ENCODE measurements at places on chromosomes 5 and 9.

- no peak for DNase-seq
These were observed 5.4 kb downstream of the IL7R start for GRCh38 chr5:35862126-35862525.

DNA sequence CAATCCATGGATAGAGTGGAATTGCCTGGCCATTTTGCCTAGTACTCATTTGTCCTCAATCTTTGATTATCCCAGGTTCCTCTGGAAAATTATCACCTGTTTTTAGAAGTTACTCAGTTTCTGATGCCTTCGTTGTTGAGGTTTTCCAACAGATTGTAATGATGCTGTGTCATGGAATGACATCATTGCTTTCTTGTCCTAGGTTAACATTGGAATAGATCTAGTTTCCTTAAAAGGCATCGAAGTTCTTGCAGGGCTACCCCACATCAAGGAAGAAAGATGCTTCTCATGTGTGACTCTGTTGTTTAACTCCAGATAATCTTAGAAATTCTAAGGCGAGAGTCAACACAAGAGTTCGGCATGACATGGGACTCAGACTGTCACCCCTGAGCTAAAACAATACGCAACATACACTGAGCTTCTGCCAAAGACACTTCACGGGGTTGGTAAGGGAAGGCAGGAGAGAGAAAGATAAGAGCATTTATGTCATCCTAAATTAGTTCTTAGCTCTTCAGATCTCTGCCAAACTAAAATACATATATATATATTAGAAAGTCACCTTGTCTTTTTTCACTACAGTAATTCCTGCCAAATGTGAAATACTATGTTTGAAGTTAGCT is 293.2 kb upstream of the WWC1 start:
- DNase-seq: no peak

GRCh38 chr5:176944268-176944667 is 45.1 kb upstream of the HK3 start:
- DNase-seq: no peak

GRCh38 chr9:115400796-115401195 is 282.8 kb upstream of the TNC start:
- no peak for DNase-seq

GRCh38 chr5:88551724-88552345 is 283.2 kb upstream of the TMEM161B start:
- DNase-seq: no peak

GRCh38 chr9:89154218-89154617 is 24.4 kb downstream of the SHC3 start:
- DNase-seq: no peak

DNA sequence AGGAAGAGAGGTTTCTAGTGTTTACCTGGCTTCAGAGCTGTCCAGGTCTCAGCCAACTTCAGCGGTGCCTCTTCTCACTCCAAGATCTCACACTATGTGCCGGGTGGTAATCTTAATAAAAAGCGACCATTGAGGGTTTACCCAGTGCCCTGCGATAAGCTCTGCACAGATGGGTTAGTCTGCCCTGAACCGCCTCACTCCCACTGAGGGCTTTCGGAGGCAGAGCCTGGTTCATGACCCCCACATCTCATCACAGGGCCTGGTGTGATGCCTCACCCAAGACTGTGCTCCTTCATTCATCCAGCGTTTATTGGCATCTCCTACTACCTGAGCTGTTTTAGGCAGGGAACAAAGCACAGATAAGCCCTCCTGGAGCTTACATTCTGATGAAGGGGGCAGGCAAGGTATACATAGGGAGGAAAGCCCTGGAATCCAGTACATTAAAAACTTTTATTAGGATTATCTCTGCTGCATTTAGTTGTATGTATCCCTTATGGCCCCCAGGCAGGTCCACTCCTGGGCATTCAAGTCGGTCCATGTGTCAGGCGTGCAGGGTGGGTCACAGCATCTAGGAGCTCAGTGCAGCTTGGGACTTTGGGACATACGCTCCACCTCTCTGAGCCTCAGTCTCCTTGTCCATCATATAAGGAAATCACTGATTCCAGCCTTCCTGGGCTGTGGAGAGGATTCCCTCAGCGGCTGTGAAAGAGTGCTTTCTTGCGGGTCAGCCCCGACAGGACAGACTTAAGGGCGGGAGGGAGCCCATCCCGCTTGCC is 613 bp upstream of the COL15A1 start:
- DNase-seq: no peak

DNA sequence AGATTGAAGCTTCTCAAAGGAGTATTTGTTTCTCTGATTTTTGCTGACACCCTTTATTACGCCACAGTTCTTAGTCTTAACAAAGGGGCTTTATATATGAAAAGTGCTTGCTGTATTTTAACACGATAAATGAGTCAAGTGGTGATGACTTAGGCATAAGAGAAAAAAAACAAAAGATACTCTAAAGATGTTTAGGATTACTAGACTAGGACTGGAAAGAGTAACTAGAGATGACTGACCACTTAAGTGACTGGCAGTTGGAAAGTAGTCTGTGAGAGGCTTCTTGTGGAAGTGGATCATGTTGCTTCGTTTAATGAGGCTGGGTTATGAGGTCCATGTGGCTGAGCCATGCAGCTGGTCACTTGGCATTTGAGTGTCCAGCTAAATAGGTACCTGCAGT is 69.4 kb upstream of the ACTBL2 start:
- peak; percentile 7 for DNase-seq

DNA sequence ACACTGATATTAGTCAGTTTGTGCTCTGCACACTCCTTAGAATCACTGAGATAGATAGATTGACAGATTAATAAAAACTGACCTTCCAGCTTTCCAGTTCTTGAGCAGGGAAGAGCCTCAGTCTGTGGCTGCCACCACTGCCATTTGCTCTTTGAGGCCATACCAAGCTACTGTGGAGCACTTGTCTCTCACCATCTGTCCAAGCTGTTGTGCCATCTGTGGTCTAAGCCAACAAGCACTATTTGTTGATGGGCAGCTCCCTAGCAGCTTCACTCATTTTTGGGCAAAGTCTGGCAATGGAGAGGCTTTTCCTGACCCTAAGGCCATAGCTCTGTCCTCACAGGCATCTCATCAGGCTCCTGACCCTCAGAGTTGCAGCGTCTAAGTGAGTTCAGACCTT is 30.4 kb downstream of the HTR1A start:
- peak; percentile 98 for DNase-seq

- DNase-seq: peak; percentile 90
These were observed 117.3 kb downstream of the GDNF start for GRCh38 chr5:37722236-37723161.

DNA sequence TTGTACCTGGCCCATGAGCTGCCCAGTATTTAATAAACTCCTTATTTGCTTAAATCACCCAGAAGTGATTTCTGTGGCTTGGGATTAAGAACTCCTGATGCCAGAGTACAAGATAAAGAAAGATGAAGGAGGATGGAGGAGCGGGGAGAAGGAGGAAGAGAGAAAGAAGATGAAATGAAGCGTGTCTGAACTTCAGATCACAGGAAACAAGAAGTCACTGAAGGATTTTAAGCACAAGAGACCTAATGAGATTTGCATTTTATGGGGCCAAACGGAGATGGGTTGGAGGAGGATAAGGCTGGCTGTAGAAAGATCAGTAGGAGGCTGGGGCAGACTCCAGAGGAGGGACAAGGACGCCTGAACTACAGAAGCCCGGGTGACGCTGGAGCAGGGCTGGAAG is 3.1 kb downstream of the EIF4E1B start:
- no peak for DNase-seq

DNA sequence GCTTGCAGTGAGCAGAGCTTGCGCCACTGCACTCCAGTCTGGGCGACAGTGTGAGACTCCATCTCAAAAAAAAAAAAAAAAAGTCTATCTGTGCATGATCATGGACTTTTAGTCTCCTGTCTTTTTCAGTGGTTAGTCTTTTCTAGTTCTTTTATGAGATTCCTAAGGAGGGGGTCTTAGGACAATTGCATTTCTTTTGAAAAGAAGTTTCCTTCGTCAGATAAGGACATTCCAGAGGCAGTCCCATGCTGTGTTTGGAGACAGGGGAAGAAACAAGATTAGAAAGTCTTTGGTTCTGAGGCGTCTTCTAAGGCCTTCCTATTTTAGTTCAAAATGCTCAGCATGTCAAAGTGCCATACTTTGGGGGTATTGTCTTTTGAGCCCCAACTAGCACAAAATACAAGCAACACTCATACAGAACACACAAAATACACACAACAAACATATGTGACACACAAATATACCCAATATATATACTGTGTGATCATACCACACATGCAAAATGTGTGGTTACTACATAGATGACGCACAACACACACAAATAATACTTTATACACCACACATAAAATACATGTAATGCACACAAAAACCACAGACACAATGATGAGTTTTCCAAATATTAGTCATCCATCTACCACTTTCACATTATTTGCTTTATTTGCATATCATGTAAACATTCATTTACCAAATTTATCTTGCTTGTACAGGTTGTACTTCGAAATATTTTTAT is 394.5 kb downstream of the SPATA31D1 start:
- DNase-seq: no peak

DNA sequence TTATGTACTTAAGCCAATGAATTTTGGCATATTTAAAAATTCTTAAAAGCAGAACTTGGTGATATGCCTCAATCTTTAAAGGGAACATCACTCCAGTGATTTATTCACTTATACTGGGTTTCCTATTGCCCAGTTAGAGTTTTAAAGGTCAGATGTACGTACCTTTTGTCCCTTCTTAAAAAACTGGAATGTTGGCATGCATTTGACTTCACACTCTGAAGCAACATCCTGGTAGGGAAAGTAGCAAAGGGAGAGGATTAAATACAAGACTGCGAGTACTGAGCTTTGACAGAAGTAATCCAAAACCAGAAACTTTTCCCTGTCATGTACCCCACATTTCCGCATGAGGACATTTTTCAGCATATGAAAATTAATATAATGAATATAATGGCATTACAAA is 11.7 kb downstream of the TXN start:
- no peak for DNase-seq

DNA sequence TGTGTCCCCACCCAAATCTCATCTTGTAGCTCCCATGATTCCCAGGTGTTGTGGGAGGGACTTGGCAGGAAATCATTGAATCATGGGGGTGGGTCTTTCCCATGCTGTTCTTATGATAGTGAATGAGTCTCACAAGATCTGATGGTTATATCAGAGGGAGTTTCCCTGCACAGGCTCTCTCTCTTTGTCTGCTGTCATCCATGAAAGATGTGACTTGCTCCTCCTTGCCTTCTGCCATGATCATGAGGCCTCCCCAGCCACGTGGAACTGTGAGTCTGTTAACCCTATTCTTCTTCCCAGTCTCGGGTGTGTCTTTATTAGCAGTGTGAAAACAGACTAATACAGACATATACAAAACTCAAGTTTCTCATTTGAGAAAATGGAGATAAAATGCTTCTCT is 139.3 kb downstream of the FBXL7 start:
- no peak for DNase-seq

GRCh38 chr5:135230251-135230925 is 168.6 kb downstream of the MACROH2A1 start:
- no peak for DNase-seq

DNA sequence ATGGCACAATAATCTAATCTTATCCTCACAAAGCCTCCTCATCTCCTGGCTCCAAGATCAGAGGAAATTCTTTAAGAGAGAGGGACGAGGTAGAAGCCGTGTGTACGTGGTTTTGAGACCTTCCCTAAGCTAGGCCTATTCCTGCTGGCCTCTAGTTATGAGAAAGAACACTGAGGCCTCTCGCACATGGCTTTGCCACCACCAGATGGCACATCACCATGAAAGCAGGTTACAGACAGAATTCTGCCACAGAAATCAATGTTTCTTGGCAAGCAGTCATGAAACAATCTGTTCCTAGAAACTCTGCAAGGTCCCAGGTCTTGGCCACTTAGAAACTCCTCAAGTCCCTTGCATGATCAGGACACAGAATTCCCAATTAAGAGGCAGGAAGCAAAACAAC is 268.2 kb upstream of the TAS2R1 start:
- DNase-seq: peak; percentile 79

DNA sequence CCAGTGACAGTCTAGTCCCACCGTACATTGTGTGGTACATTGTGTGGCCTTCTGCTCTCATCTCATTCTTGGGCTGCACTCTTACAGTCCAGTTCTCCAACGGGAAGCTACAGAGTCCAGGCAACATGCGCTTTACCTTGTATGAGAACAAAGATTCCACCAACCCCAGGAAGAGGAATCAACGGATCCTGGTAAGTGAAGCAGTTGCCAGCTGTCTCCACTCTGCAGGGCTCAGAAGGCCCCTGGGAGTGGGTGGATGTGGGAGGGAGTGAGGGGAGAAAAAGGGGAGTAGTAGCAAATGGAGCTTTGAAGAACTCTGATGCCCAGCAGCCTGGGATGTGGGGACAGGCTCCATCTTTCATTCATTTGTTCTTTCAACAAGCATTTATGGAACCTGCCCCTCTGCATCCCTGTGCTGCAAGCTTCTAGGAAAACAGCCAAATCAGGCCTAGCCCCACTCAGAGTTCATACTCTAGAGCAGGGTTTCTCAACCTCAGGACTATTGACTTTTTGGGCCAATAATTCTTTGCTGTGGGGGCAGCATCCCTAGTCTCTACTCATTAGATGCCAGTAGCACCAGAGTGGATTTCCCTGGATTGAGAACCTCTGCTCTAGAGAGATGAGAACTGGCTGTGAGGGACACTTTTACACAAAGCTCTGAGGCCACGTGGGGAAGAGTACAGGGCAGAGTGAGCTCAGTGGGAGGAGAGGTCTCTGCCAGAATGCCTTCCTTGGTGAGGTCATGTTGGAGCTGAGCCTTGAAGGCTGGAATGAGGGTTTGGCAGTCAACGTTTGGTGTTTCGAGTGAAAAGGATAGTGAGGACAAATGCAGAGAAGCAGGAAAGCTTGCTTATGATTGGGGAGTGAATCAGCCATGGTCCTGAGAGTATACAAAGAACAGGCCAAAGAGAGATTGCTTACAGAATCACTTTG is 1.1 kb downstream of the POLR1E start:
- peak; percentile 66 for DNase-seq

- no peak for DNase-seq
These were observed 110.3 kb upstream of the TARS1 start for GRCh38 chr5:33330426-33330825.

DNA sequence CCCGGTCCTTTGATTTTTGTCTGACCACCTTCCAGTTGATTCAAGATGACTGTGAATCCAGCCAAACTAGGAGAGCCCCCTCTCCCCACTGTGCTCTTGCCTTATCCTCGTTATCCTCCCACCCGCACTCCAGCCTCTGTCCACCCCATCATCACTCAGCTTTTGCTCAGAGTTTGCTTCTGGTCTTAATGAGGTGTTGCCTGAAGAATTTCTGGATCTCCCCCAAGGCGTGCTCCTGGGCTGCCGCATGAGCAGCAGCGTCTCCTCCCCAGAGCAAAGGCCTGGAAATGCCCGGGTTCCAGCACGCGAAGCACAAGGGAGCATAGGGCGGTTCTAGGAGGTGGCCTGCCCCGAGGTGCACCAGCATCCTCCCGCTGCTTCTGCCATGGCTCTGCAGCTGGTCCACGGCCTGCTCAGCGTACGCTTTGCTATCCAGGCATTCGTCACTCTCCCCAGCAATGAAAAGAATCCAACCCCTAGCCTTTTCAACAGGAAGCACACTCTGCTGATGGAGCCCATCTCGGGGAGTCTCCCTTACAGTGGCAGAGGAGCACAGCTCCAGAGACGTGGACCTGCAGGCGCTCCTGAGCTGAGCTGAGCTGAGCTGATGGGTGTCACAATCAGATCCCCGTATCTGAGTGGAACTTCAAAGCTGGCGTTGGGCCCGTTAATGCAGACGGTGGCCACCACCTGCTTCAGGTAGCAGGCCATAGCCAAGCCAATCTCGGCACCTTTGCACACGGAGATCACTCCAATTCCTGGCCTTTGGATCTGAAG is 50.7 kb downstream of the BAAT start:
- no peak for DNase-seq

- no peak for DNase-seq
These were observed 36.5 kb downstream of the SERINC5 start for GRCh38 chr5:80219391-80219790.

- DNase-seq: peak; percentile 48
These were observed 499.1 kb downstream of the CDK5RAP2 start for GRCh38 chr9:120080849-120081248.

Data from NCI-H524 (cell line).